Activated CD8-positive, alpha-beta memory T cell treated with anti-CD3 and anti-CD28 coated beads, Interleukin-2, amount 50 U/mL, for 48 hours (primary cell): ENCODE measurements at places on chromosomes 1 and 21.

- DNase-seq = peak; percentile 85
Measured at GRCh38 chr21:36966066-36966820, at the start of gene HLCS. TSS of gene HLCS (minus strand) at chr21:36966669. CDS start at chr21:36966638, 31 bp downstream.

DNA sequence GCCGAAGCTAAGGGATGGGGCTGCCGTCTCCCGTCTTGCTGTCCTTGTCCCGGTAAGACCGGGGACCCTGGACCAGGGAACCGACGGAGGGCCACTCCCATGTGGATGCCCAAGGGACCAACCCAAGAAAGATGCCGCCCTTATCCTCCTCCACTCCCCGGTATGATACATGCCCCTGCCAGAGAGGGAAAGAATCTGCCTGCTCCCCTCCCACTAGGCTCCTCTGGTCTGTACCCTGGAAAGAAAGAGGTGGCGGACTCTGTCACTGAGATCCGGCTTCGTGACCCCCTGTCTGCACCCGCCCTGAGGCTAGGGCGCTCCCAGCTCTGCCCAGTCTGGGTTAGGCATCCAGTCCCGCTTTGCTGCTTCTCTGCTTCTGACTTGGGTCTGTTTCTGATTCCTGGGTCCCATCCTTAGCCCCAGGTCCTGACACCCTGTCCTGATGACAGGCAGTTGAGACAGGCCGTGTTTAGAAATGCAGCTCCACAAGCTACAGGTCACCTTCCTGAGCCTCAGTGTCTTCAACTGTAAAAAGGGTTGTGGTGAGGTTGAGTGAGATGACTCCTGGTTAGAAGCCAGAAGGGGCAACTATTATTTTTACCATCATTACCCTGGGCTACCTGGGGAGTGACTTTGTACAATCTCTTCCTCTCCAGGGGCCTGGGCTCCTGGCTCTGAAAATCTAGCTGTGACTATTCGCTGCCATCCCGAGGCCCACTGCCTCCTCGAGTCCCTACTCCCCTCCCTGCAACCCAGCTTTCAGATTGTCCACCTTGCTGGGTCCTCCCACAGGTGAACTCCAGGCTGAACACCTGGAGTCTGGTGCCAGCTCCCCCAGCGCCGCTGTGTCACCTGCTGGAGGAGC lies 3.7 kb downstream of the MATN1 start:
- no peak for DNase-seq

DNA sequence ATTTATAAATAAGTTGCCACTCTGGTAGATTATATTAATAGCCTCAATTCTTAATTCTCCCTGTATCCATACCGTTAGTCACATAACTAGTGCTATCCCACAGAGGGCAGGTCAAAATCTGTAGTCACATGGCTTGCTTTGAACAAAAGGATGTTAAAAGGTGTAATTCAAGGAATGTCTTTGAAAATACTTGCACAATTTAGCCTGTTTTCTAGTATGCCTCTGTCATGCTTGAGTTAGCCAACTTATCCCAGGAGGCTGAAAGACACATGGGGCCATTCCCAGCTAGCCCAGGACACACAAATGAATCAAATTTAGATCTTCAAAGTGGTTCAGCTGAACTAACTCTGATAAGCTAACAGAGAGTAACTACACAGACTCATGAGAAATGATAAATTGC lies 758.5 kb upstream of the NEGR1 start:
- no peak for DNase-seq

DNA sequence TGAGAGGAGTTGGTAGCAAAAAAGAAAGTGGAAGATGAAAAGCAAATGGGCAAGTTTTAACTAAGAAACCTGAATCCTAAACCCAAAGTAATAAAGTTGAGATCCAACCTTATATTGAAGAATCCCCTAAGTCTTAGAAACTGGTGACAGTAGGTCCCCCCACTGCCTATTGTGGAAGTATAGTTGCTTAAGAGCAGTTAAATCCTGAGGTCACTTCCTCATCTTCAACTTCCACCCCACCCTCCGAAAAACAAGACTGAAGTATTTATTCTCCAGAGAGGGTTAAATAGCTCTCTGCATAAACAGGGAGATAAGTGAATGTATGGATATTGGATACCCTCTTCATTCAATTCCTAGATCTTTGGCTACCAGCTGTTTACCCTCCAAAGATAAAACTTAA lies 3.3 kb upstream of the DSTYK start:
- no peak for DNase-seq

- no peak for DNase-seq
Measured at GRCh38 chr1:244852694-244853093, 11.6 kb downstream of the HNRNPU start.

GRCh38 chr1:30991862-30992606 lies 73.5 kb downstream of the PUM1 start:
- no peak for DNase-seq

- DNase-seq = no peak
Measured at GRCh38 chr1:171654201-171654941, 1.9 kb upstream of the MYOC start.

- DNase-seq = peak; percentile 60
Measured at GRCh38 chr1:147600119-147601111, 59.1 kb downstream of the BCL9 start.

DNA sequence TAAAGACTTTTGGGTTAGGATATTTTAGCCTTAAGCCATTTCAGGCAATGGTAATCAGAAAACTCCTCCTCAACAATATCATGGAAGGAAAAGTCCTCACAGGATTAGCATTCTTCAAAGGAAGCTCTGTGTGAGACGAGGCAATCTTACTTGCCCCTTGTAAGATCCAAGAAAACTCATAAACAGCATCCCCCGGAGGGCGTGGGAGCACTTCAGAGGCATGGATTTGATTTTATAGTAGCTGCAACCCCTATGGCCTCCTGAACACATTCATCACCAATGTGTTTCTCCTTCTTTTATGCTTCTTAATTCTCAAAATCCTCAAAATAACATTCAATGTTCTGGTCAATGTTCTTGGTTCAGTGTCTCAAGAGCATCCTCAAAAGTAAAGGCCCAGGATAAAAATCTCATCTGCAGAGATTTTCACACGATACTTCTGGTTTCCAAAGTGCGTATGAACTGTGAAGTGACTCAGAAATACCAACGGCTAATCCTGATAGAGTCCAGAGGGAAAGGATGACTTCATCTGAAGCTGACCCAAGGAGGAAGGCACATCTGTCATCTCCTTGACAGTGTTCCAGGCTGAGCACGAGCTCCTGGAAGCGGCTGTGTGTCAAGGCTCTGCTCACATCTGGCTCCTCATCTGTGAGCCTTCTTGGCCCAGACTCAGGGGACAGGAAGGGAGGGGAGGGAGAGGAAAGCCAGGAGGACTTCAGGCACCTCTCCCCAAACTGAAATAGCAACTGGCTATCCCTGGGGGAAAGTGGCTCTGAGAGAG lies 49.3 kb upstream of the PSEN2 start:
- DNase-seq = no peak

- DNase-seq = peak; percentile 72
Measured at GRCh38 chr1:207962716-207963426, 51.9 kb upstream of the CD34 start.

GRCh38 chr1:14165371-14165801 lies 433.1 kb upstream of the KAZN start:
- DNase-seq = no peak

GRCh38 chr1:38728585-38728908 lies 131.0 kb downstream of the RRAGC start:
- DNase-seq = no peak

DNA sequence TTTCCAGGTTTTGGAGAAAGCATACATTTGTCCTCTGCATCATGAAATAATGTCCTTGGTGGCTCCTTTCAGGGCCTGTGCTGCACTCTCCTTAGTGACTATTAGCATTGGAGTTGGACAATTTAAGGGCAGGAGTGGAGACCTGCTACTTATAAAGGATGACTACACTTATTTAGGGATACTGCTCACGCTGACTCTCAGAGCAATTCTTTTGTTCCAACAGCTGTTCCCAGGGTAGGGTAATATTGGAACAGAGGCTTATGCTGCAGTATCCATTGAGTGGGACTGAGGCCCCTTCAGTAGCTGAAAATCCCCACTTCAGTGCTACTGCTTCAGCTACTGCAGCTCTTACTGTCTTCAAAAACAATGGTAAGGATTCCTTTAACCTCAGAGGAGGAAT lies 84.6 kb downstream of the GPR88 start:
- no peak for DNase-seq

DNA sequence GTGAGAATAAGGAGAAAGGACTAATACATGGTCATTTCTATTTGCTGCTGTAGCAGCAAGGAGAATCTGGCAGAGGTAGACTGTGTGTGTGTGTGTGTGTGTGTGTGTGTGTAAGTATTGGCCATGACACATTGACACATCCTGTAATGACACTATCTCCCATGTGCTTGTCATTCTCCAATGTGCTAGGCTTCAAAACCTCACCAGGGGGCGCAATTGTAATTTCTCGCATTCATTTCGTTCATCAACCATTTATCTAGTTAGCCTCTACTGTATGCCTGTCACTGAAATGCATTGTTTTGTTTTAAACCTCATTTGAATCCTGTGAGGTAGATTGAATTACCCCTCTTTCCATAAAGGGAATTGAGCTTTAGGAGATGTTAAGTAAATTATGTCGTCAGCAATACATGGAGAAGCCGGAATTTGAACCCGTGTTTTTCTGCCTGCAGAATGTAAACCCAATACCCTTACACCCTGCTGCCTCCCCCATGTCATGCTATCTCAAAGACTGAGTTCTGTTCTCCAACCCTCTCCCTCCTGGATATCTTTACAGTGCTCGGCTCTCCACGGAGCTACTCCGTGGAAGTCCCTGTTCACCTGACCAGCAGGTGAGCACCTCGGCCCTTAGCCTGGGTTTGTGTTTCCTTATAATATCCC lies 100.8 kb downstream of the UCK2 start:
- DNase-seq = peak; percentile 61

DNA sequence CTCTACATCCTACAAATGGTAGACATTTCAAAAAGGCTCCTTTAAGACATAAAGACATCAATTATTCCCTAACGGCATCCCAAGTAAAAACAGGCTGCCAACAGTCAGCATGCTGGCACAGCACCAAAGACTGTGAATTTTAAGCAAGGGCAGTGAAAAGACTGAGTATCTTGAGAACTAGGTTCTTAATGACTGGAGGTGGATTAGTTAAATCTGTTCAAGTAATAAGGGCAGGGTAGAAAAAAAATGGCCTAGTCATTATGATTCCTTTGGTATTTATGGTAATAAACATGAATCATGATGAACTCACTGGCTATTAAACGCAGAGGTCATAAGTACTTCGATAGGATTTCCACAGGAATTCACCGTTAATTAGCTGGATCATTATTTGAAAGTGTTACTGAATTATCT lies 75.2 kb downstream of the KIFAP3 start:
- no peak for DNase-seq

DNA sequence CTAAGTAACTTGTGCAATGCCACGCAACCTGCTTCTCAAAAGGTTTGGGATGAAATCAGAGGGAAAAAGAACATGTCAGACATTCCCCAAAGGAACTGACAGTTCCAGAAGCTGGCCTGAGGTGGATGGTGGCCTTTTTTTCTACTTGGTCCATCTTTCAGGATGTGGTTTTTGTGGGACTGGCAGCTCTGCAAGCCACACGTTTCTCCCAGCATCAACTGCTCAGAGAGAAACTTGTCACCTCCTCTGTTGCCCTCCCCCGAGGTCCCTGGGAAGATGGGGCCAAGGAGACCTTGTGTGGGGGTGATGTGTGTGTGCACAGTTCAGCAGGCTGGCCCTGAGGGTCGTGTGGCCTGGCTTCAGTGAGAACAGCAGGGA lies 2.5 kb upstream of the DHRS3 start:
- peak; percentile 65 for DNase-seq

DNA sequence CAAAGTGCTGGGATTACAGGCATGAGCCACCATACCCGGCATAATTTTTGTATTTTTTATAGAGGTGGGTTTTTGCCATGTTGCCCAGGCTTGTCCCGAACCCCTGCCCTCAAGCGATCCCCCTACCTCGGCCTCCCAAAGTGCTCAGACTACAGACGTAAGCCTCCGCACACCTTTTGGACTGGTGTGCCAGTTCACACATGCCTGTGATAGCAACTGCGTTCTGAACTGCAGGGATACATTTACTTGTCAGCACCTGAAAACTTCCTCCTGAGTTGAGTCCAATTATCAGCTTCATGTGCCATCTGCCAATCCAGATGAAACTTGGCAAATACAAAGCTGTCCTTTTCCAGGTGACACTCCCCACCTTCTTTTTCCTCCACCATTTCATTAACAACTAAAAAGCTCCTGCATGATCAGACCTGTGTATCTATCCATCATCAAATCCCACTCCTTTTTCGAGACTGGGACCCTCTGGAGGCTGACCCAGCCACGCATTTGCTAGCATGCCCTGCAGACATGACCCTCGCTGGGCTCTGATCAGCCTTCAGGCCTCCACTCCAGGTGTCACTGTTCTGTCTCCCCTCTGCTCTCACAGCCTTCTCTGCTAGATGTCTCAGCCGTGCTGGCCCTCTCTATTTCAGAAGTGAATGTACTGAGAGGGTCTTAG lies 2.1 kb upstream of the DEGS1 start:
- no peak for DNase-seq

- DNase-seq = no peak
Measured at GRCh38 chr1:156644146-156644545, 2.2 kb downstream of the BCAN start.

DNA sequence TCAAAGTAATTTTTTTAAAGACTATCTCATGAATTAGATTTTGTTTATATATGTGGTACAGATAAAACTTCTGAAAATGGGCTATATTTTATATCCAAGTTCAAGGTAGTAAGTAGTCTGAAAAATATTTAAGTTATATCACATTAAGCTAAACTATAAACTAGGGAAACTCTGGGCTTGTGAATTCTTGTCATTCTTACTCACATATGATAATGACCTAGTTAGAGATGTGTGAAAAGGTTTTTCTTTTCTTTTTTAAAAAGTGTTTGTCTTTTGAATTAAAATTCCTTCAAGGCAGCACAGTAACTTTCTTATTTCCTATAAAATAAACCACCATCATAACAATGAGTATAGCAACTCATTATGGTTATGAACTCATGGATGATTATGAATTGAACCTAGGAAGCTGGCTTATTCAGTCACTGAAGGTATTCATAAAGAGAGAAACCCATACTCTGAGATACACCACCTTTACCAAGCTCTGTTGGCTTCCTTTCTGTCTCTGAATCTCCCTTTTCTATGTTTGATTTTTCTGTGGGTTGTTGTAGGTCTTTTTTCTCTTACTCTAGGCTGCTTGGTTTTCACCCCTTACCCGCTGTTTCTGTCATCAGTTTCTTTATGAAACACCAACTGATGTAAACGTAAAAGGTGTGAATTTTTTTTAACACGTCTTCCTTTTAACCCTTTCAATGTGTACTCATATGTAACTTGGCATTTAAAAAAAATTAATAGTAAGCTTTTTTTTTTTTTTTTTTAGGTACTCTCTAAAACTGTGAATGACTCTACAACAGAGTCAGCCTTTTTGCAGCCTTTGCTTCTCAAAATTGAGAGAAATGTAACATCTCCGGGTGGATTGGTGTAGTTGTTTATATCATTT lies 25.2 kb downstream of the IL12RB2 start:
- no peak for DNase-seq

DNA sequence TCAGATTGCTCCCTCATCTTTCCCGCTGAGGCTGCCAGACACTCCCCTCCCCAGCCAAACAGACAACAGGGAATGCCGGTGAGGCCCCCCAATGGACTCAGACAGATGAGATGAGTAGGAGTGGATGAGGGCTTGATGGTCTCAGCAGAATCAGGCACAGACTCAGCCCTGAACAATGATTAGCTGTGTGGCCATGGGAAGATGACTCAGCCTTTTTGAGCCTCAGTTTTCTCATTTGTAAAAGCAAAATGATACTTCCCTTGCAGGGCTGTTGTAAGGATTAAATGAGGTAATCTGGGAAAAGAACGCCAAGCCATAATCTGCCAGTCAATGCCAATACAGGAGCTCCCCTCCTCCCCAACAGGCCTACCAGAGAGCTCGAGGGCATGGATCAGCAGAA lies 12.4 kb downstream of the C1orf198 start:
- no peak for DNase-seq

GRCh38 chr1:2384941-2385481 lies 6.3 kb downstream of the MORN1 start:
- no peak for DNase-seq
